Hindlimb muscle (tissue), 1 donor: ENCODE measurements at places on chromosomes 4 and X. TPM values are rescaled to one million over a fixed set of nuclear protein-coding genes. Genes with fewer than 3 reads are reported as not detected.

DNA sequence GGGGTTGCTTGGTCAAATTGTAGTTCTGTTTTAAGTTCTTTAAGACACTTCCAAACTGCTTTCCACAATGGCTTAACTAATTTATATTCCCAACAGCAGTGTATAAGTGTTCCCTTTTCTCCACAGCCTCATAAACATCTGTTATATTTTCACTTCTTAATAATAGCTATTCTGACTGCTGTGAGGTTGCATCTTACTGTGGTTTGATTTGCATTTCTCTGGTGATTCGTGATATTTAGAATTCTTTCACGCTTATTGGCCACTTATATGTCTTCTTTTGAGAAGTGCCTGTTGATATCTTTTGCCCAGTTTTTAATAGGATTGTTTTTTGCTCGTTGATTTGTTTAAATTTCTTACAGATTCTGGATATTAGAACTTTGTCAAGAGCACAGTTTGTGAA lies 278.6 kb upstream of the ITM2A start:
- no peak for DNase-seq

S100G gene
- polyA plus RNA-seq: not detected

- DNase-seq: no peak
Measured at GRCh38 chr4:113086172-113086695, 36.8 kb downstream of the ANK2 start.

GRCh38 chrX:69388526-69388925 lies 115.6 kb upstream of the NALF2 start:
- no peak for DNase-seq

LDB2 gene
- polyA plus RNA-seq: 41.2 TPM

DNA sequence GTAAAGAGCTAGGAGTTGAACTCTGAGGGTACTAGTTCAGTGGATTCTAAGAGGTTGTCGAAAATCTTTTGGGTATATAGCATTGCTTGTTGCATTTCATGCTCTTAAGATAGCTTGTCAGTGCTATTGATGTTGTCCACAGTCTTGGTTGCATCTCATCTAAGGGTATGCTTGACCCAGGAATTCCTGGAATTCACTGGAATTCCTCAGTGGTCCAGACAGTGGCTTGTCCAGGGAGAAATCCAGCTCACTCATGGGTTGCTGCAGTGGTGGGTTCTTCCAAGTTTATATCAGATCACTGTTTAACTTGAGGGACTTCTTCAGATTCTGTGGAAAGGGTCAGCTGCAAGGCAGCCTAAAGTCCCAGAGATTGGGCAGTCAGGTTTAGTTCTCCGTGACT lies 29.8 kb upstream of the SMARCAD1 start:
- DNase-seq: no peak

- DNase-seq: no peak
Measured at GRCh38 chr4:74114234-74114633, 15.2 kb upstream of the CXCL2 start.

DNA sequence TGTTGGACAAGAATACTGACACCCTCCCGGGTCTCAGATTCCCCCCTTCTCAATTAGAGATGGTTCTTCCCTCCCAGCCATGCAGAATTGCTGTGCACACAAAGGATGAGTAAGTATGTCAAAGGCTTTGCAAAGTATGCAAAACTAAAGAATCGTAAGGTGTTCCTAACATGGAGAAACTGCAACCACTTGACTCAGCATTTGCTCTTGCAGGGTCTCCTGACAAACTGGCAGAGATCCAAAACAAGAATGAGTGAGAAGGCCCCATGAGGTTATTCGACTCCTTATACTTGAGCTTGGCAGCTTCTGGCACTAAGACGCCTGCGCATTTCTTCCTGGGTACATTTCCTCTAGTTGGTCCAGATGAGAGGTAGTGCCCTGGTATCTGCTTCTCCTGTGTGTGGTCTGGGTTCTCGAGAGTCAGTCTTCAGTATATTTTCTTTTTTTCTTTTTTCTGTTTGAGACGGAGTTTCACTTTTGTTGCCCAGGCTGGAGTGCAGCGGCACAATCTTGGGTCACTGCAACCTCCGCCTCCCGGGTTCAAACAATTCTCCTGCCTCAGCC lies 8.2 kb downstream of the FAM184B start:
- DNase-seq: no peak

DNA sequence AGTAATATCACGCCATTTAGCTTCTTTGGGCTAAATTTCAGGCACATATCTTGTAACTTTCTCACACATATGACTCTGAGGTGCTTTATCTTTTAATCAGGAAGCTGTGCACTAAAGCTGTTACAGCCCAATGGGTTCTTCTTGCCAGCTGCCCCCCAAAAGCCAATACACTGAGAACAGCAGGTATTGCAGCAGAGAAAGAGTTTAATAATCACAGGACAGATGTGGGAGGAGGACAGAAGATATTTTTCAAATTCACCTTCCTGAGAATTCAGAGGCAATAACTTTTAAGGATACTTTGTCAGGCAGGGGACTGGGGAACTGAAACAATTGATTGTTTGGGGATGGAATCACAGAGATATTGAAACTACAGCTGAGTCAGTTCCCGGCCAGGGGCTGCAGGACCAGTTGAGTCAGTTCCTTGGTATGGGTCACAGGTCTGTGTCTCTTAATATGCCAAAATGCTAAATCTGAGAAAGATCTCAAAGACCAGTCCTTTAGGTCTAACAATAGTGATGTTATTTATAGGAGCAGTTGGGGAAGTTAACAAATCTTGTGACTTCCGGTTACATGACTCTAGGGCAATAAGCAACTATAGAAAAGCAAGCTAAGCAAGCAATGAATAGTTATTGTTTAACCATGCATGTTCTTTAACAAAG lies 28.1 kb downstream of the DDIT4L start:
- DNase-seq: no peak

DNA sequence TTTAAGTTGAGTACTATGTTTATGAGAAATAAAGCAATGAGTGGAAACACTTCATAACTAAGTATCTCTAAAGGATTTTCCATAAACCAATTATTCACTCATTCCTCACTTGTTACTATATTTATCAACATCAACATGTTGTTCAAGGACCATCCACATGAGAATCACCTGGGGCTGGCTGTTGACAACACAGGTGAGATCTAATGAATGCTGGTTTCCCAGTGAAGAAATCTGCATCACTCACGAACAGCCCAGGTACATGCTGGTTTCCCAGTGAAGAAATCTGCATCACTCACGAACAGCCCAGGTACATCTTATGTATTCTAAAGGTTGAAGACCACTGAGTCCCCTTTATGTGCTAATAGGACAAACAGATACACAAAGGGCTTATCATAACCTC lies 32.5 kb downstream of the TSPAN5 start:
- no peak for DNase-seq
